ENCODE measurements at places on chromosomes 2 and 18.

DNA sequence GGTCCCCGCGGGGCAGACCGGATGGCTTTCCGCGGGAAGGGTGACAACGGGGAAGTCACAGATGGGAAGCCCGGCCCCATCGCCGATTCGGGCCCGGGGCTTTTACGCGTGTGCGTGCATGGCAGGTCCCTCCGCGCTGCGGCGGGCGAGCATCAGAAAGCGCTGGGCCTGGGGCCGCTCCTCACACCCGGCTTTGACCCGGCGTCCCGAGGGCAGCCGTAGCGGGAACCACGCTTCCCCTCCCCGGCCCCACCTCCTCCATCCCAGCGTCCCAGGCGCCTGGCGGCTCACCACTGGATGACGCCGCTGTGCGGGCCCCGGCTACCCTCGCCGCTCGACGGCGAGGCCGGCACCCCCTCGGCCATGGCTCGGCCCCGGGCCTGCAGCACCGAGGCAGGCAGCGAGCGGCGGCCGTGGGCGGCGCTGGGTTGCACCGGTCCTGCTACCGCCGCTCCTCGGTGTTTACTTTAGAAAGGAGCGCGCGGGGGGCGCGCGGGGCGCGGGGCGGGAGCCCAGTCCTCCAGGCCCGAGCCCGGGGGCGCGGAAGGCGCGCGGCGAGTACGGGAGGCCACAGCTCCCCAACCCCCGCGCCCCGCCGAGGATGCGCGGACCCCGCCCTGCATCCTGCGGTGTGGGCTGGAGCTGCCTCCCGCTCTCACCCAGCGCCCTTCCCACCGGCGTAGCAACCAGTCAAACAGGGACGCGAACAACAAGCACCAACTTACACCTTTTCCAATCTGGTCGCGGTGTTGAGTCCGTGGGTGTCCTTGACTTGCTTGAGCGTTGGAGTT lies 806 bp downstream of the RFX8 start:
- DNase-seq: no peak

DNA sequence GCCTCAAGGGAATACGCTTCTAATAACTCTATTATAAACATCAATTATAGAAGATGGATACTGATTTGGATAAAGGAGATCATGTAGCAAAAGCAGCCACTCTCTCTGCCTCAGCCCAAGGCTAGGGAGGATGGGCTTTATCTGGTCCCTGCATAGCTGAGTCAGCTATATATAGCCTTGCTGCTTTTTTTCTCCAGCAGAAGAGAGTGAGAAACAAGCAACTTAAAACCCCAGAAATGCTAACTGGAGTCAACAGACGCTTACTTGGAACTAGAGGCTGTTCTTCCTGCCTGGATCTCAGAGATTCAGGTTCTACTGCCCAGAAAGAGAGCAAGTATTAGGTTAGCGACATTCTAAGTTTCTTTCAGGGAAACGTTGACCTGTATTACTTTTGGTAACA lies 426.7 kb upstream of the KLHL29 start:
- DNase-seq: no peak

DNA sequence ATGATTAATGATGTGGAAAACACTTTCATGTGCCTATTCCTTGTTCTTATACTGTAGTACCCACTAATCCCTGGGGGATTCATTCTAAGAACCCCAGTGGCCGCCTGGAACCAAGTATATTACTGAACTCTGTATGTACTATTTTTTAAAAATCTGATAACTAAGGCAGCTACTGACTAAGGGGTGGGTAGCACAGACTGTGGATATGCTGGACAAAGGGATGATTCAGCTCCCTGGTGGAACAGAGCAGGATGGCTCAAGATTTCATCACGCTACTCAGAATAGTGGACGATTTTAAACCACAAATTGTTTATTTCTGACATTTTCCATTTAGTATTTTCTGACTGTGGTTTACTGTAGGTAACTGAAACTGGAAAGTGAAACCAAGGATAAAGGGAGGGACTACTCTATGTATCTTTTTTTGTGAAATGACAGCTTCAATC lies 41.8 kb upstream of the CDC42EP3 start:
- DNase-seq: no peak

- no peak for DNase-seq
These were observed 349.2 kb upstream of the ID2 start for GRCh38 chr2:8332646-8333045.

DNA sequence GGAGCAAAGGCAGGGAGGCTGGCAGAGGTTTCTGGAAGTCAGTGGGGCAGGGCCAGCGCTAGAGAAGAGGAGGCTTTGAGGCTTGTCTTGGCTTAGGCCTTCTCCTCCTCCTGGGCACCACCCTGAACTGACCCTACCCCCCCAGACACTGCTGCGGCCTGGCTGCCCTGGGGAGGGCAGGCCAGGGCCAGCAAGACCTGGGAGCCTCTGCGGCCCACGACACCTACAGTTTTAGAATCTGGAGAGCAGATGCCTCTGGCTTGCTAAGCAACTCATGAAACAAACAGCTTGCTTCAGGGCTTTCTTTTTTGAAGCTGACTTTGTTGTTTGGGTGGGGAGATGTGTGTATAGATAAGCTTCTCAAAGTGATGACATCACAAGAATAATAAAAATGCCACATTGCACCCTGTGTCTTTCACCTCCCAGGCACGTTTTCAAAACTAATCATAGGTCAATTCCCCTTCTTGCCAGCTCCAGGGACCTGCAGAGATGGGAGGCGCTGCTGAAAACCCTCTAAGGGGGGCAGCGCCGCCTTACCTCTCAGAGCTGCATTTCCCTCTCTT lies 46.2 kb upstream of the SMAD7 start:
- DNase-seq: no peak

DNA sequence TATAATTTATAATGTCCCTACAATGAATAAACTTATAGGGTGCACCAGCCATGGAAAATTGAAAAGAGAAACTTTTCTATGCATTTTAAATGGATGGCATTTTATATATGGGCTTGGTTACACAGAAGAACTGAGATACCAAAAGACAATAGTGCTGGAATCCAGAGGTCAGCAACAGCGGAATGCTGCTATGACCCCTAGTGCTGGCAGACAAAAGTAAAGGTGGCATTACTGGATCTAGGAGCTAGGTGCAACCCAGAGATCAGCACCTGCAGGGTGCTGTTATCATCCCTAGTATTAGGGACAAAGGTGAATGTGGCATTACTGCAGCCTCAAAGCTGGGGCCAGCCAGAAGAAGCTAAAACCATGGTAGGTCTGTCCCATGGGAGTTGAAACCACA lies 392.7 kb upstream of the ST6GAL2 start:
- no peak for DNase-seq

DNA sequence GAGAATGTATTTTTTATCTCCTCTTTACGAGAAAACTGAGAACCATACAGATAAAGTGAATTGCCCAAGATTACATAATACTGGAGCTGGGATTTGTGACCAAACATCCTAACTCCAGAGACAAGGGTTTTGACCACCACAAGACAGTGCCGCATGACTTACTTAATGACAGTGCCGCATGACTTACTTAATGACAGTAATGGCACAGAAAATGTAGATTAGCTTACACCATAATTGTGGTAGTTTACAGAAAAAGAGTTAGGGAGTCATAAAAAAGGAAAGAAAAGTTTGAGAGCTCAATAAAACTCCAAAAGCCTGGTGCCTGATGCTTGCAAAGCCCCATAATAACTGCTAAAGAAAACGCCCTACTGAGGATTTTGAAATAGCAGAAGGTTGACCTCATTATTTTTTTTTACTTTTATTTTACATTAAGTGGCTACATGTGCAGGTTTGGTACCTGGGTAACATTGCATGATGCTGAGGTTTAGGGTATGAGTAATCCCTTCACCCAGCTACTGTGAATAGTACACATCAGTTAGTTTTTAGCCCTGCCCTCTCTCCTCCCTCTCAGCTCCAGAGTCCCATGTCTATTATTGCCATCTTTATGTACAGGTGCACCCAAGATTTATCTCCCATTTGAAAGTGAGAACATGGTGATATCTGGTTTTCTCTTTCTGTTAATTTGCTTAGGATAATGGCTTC lies 310.0 kb upstream of the UBE2E3 start:
- no peak for DNase-seq

- no peak for DNase-seq
These were observed 6.0 kb upstream of the FAM98A start for GRCh38 chr2:33605056-33605455.

GRCh38 chr2:44801841-44802776 lies 139.4 kb upstream of the SIX3 start:
- DNase-seq: no peak

- no peak for DNase-seq
These were observed 164.4 kb downstream of the SCG2 start for GRCh38 chr2:223437788-223438187.

GRCh38 chr2:237432484-237433092 lies 18.6 kb upstream of the COL6A3 start:
- peak; percentile 69 for DNase-seq

DNA sequence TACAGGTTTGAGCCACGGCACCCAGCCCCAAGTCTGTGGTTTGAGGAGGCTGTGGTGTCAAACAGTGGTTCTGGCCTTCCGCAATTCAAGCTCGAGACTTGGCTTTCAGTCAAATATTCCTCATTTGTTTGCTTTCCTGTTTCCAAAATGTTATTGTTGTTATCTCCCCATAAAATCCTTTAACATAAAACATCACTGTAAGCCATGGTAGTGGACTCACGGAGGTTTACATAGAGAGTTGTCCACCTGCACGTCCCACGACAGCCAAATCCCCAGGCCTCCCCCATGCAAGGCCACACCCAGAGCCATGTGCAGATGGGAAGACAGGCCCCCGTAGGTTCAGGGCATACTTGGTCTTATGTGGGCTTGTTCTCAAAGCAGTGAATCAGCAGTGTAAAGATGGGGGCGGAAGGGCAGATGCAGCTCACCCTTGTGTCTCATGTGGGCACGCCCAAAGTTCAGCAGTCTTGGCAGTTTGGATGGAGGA lies 18.9 kb upstream of the ST3GAL5 start:
- no peak for DNase-seq

GRCh38 chr18:24560511-24560981 lies 100.1 kb downstream of the HRH4 start:
- DNase-seq: no peak

DNA sequence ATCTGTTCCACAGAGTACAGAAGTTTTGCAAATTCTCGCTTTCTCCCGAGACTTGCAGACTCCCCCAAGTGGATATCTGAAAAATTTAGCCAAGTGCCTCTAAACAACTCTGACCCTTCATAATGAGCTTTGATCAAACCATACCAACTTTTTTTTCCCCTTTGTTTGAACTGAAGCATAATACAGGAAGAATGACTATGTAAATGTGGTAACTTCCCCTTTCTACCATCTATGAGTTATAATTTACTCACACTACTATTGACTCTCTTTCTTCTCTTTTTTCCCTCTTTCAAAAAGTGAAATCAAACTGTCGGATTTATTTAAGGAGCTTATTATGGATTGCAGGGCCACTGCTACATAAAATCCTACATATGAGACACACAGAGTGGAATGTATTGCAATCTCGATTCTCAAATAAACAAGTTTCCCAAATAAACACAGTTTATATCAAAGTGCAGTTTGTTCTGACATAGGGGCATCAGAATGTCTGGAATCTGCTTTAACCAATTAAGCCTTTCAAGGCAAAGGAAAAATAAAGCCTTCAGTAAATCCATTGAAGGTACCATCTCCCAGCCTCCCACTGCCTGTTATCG lies 1.4 kb upstream of the ZNF804A start:
- DNase-seq: no peak

- no peak for DNase-seq
These were observed 206.9 kb downstream of the ARL4C start for GRCh38 chr2:234289834-234290590.

GRCh38 chr2:173079141-173079540 lies 3.5 kb downstream of the MAP3K20 start:
- DNase-seq: no peak

GRCh38 chr18:76161983-76162382 lies 333.1 kb downstream of the ZNF516 start:
- no peak for DNase-seq

DNA sequence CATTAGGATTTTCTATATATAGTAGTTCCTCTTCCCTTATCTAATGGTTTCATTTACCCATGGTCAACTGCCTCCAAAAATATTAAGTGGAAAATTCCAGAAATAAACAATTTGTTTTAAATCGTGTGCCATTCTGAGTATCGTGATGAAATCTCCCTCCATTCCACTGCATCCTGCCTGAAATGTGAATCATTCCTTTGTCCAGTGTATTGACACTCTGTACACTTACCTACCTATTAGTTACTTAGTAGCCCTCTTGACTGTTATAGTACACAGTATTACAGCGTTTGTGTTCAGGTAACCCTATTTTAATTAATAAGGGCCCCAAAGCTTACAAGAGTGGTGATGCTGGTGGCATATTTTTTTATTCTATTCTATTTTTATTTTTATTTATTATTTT lies 26.2 kb downstream of the TAF4B start:
- no peak for DNase-seq

- DNase-seq: no peak
These were observed 15.1 kb downstream of the KLF11 start for GRCh38 chr2:10058251-10059015.

GRCh38 chr2:36408198-36408703 lies 52.7 kb downstream of the CRIM1 start:
- no peak for DNase-seq

GRCh38 chr18:2850816-2851215 lies 4.0 kb downstream of the EMILIN2 start:
- no peak for DNase-seq

GRCh38 chr18:39558658-39559057 lies 1993.1 kb upstream of the CELF4 start:
- no peak for DNase-seq

All from stimulated activated CD8-positive, alpha-beta memory T cell treated with anti-CD3 and anti-CD28 coated beads, Interleukin-4, amount 100 ng/mL, for 4 hours (primary cell).